ENCODE measurements at places on chromosomes 6 and 20.

GRCh38 chr6:144653885-144654505 is 368.9 kb downstream of the UTRN start:
- no peak for DNase-seq

DNA sequence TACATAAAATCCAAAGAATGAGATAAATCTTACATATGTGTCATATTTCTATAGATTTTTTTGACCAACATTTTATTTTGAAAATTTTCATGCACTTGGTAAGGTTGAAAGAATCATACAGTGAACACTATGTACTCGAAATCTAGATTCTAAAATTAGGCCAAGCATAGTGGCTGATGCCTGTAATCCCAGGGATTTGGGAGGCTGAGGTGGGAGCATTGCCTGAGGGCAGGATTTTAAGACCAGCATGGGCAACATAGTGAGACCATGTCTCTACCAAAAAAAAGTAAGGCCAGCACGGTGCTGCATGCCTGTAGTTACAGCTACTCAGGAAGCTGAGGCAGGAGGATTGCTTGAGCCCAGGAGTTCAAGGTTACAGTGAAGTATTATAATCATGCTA is 158.6 kb downstream of the LAMA2 start:
- DNase-seq = no peak

DNA sequence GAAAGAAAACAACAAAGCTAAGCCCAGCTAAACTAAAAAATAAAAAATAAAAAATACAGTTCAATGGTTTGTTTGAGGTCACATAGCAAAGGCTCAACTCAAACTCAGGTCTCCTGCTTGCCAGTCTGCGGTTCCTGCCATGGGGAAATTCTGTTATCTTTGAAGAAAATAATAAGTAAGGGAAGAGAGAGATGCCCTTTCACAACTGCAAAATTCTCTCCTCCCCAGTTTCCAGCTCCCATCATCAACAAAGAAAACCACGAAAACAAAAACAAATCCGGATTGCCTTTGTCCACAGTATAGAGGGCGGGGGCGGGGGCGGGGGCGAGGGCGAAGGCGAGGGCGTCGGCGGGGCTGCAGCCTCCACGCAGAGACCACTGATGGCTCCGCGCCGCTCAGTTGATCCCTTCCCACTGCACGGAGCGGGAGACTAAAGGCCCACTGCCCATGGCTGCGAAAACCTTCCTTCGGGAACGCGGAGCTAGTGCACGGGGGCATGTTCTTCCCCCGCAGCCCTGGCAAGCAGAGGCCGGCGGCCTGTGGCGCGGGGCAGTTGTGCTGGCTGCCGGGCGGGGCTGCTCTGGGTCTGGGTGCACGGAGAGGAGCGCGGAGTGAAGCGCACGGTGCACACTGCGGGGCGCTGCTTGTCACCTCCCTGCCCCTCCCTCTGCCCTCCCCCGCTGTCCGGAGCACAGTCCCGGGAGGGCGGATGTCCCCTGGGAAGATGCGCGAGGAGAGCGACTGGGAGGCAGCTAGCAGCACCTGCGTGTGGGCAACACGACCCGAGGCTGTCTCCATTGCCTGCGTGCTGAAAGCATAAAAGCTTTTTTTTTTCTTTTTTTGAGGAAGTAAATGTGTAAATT is 54.1 kb upstream of the TPD52L1 start:
- no peak for DNase-seq

- no peak for DNase-seq
These were observed 34.9 kb upstream of the FOXA2 start for GRCh38 chr20:22619272-22619671.

GRCh38 chr6:16759181-16759645 is 2.0 kb downstream of the ATXN1 start:
- DNase-seq = peak; percentile 22

- DNase-seq = peak; percentile 21
These were observed 824 bp upstream of the SCRT2 start for GRCh38 chr20:676315-676937.

GRCh38 chr6:125913864-125914351 is 42.7 kb upstream of the HINT3 start:
- DNase-seq = no peak

GRCh38 chr6:143734641-143735063 is 56.9 kb downstream of the PHACTR2 start:
- no peak for DNase-seq

GRCh38 chr6:136468711-136469110 is 81.5 kb downstream of the MAP7 start:
- no peak for DNase-seq

DNA sequence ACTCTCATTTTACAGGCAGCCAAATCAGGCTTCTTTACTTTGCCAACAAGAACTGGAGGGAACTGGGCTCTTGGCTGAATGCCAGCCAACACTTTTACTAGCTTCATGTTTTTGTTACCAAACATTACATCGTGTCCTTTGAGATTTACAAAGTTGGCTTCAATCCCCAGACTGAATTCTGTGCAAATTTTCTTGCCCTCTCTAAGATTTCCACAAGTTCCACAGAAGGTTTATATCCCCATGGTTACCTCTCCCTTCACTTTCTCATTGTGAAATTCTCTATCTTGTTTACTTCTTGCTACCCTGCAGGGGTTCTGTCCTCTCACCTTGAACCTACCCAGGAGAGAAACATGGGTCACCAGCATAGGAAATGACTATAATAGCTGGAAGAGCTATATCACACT is 37.6 kb upstream of the PLCB1 start:
- no peak for DNase-seq

GRCh38 chr6:53828966-53829697 is 34.3 kb downstream of the LRRC1 start:
- DNase-seq = no peak
